ENCODE measurements at places on chromosomes 11 and 22.

- peak; percentile 26 for DNase-seq
Observed at GRCh38 chr11:27497284-27497866, 9.2 kb downstream of the LIN7C start.

DNA sequence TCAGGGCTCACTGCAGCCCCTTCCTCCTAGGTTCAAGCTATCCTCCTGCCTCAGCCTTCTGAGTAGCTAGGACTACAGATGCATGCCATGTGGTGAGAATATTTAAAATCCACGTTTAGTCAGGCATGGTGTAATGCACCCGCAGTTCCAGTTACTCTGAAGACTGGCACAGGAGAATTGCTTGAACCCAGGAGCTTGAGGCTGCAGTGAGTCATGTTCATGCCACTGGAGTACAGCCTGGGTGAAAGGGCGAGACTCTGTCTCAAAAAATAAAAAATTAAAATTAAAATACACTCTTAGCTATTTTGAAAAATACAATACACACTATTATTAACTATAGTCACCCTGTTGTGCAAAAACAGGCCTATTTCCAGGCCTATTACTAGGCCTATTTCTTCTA, 38.4 kb downstream of the NOX4 start:
- DNase-seq, result no peak

DNA sequence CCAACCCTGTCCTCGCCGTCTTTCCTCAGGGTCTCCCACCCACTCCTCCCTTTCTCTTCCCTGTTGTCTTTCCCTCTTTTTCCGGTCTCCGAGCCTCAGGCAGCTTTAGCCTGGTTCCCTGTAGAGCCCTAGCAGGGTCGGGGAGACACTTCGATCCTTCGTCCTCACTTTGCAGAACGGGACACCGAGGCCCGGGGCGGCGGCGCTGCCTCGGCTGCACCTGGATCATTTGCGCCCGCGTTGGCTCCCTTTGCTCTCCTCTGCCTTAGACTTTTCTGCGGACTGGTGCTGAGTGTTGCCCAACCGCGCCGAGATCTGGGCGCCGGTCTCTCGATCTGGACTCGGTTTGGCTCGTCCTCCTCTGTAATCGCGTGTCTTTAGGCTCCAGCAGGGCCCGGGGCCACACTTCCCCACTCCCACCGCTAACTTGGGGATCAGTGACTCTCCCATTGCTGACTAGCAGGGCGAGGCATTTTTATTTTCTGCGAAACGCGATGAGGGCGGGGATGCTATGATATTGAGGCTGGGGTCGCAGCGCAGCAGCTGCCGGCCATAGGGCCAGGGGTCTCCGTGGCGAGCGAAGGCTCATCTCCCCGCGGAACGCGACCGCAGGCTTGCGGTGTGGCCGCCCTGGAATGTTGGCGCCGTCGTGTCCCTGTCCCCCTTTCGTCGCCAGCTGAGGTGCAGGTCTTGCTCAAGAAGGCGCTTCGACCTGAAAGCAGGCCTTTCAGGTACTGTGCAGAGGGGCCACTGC, 1.6 kb upstream of the E2F8 start:
- no peak for DNase-seq

DNA sequence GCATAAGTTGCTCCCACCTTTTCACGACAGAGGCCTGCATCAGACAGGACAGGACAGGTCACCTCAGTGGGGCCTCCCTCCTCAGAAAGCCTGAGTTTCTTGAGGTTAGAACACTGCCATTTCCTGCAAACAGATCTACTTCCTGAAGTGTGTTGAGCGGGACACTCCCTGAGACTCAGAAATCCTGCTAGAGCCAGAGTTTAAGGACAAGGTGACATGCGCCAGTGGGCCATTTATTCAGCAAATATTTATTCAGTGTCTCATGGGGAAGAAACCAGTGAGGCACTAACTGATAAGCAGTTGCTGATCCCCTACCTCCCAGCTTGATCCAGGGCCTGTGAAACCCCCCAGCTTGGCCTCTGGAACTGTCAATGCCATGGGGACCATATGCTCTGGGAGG, 454.6 kb downstream of the SOX6 start:
- DNase-seq, result no peak

GRCh38 chr11:107446822-107447431, 10.7 kb downstream of the CWF19L2 start:
- no peak for DNase-seq

DNA sequence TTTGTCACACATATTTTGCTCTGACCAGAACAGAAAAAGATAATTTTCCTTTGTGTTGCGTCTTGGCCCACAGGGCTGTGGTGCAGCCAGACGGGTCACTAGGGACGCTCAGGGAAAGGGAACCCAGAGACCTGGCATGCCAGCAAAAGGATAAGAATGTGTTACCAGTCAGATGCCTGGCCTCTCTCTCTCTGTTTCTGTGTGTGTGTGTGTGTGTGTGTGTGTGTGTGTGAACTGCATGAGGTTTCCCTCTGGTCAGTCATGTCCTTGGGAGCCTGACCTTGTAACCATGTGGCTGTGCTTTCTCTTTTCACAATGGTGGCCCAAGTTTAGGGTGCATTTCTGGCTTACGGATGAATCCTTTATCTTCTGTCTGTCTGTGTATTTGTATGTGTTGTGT, 25.4 kb downstream of the CCKBR start:
- DNase-seq, result no peak

DNA sequence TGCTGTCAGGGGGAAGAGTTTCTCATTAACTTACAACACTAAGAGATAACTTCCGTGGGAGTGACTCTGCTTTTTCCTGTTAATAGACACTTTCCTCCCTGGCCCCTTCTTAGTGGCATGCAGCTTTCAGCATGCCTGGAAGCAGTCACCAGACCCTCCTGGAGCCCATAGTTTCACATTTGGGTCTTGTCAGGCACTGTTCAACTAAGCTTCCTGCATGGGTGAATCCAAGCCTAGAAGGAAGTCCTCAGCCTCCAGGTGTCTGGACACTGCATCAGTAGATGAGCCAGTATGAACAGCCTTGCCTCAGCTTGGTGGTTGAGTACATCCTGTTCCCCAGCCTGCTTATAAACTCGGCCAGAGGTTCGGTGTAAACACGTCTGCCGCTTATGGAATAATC, 68.1 kb downstream of the PPP6R3 start:
- DNase-seq, result peak; percentile 19

- DNase-seq, result no peak
Observed at GRCh38 chr22:27719535-27720227, 81.9 kb downstream of the MN1 start.

GRCh38 chr22:29359469-29359868, 28.9 kb downstream of the AP1B1 start:
- DNase-seq, result no peak
